ENCODE measurements at places on chromosomes 12 and 14.

DNA sequence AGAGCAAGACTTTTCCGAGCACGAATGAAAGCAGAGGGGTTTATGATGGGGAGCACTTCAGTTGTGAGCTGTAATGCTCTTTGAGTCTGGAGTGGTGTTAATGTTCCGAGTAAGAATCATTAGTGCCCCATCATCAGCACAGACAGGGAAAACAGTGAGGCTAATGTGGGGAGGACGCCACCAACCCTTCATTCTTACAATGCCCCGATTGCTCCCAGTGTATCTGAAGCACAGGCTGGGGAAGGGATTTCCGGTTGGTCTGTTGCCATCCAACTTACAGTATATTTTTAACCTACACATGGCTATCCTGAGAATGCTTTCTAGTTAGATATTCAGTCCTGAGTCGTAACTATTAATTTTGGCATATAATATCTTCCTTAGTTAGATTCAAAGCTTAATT lies 141.6 kb downstream of the APAF1 start:
- no peak for DNase-seq

GRCh38 chr12:80707830-80708258 lies 410 bp downstream of the MYF6 start:
- no peak for DNase-seq

GRCh38 chr14:32457213-32457920 lies 128.3 kb downstream of the AKAP6 start:
- peak; percentile 55 for DNase-seq

- no peak for DNase-seq
Observed at GRCh38 chr12:9856151-9856550, 13.0 kb downstream of the CLEC2B start.

- no peak for DNase-seq
Observed at GRCh38 chr14:68181519-68182326, 362.1 kb downstream of the RAD51B start.

DNA sequence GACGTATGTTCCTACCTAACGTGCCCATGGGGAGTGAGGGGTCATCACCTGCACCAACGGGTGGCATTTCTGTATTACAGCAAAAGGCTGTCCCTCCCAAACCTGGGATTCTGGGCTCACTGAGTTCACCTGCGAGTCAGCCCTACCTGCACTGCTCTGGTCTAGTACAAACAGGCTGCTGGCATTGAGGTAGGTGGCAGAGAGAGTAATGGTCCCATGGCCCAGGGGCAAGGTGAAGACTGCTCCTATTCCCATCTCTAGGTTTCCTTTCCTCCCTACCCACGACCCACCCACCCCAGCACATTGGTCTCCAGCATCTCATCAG lies 421 bp downstream of the SUOX start:
- DNase-seq, result no peak

DNA sequence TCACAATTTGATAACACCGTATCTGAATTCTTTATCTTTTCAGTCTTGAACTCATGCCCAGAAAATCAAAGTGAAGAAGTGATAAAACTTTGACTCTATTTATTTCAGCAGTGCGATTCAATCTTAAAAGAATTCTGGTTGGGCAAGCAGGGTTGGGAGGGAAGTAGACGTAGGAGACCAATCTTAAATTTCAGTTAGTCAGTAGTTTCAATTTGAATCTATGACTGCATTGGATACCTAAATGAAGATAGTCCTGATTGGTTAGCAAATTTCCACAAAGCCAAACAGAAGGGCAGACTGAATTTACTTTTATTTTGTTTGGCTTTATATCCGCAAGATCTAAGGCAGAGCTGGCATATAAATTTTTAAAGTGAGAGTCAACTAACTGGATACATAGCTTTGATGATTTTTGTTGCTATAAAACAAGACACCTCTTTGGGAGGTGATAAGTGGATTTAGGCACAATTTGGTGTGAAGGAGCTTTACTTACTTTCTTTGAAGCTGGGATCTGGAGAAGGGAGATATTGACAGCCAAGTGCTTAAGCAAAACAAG lies 2.6 kb downstream of the ACSS3 start:
- no peak for DNase-seq

DNA sequence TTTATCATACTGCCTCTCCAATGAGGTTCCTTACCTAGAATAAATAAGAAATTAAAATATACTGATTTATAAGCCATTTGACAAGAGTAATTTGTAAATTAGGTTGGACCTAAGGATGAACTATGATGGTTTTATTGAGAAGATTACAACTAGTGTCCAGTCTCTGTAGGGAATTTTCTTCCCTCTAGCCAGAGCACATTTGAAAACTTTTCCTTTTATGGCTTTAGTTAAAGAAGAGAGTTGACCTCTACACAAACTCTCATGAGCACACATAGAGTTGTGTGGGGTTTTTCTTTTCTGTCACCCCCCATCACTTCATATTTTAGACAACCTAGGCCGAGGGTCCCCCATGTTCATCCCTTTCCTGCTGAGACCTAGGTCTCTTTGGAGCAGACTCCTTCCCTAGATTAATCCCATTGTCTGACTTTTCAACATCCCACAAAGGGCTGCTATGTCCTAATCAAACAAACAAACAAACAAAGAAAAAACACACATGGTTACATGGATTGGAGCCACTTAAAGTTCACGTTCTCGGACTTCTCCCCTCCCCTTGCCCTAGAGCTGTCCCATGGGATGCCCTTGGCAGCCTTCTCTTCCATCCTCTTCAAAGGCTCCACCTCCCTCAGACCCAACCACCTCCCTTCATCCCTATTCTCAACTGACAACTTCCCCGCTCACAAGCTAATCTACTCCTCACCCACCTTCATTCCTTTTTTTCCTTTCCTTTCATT lies 40.7 kb downstream of the GPR135 start:
- DNase-seq, result peak; percentile 70

DNA sequence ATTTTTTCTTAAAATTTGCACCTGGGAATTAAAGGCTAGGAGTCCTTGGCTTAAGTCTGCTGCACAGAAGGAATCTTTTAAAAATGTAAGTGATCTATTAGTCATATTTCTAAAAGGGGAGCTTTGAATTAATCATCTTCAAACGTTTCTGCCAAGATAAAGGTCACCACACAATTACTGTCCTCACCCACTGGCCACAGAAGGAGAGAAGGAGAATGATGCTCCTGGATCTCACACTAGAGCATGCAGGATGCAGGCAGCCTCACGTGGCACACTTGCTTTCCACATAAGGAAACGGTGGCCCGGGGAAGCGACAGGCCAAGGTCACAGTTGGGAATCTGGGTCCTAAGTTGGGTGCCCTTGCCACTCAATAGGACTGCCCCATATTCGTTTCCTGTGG lies 16.9 kb downstream of the PLEKHG7 start:
- DNase-seq, result no peak

GRCh38 chr12:44286336-44286735 lies 450.5 kb downstream of the TMEM117 start:
- DNase-seq, result no peak

- DNase-seq, result no peak
Observed at GRCh38 chr12:102232036-102232435, 34.4 kb upstream of the PMCH start.

DNA sequence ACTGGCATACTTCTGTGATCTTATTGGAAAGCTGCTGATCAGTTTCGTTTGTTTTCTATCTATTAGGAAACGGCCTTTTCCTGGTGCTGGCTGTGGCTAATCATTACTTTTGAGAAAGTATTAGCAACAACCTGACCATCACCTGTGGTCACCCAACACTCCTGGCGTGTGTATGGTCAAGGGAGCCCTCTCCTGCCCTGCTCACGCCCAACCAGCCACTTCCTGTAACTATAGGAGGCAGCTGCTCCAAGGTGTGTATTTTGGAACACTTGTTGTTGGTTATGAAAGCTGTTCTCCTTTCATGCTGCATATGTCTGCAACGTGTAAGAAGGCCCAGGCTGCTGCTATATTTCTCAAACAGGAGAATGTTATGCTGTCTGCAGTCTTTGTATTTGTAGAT lies 1582.8 kb downstream of the AACS start:
- no peak for DNase-seq

DNA sequence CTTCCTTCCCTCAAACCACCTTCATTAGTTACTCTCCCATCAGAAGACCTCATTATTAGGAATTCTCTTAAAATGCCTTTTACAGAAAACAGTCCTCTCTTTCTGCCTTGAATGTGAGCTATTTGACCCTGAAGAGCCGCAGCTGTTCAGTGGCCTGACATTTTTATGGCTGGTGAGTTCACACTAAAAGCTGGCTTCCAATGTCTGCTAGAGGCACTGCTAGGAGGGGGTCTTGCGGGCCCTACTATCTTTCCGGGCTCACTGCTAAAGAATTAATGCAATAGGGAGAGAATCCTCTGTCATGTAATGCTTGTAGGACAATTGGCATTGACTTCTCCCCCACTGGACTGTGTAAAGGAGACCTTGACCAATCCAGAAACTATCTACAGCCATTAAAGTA lies 87.7 kb downstream of the GPR135 start:
- DNase-seq, result no peak

GRCh38 chr12:67377541-67377940 lies 108.4 kb downstream of the CAND1 start:
- DNase-seq, result no peak

DNA sequence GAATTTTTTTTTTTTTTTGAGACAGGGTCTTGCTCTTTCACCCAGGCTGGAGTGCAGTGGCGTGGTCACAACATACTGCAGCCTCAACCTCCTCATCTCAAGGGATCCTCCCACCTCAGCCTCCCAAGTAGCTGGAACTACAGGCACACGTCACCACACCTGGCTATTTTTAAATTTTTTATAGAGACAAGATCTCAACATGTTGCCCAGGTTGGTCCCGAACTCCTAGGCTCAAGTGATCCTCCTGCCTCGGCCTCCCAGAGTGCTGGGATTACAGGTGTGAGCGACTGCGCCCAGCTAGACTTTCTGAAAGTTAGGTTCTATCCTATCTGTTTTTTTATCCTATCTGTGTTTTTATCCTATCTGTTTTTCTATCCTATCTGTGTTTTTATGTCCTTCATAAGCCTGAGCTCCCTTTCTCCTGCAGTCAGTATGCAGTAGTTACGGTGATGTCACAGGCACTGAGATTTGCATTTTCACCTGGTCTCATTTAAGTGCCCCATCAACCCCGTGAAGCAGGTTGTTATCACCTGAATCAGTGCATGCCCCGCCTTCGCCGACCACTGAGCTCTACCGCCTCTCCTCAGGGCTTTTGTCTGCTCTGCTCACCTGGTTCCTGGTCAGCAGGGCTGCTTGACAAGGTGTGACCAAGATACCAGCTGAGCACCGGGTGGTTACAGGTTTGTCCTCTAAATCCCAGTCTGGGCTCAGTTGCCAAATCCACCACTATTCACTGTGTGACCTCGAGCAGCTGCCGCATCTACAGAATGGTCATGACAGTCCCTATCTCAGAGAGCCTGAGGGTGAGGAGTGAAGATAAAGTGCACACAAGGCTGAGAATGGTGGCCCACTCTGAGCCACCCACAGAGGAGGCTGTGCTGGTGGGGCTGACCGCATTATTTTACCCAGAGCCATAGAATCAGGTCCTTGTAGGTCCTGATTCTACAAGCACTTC lies 33.1 kb downstream of the SYNDIG1L start:
- no peak for DNase-seq

- no peak for DNase-seq
Observed at GRCh38 chr14:86714153-86714552, 1184.2 kb downstream of the FLRT2 start.

DNA sequence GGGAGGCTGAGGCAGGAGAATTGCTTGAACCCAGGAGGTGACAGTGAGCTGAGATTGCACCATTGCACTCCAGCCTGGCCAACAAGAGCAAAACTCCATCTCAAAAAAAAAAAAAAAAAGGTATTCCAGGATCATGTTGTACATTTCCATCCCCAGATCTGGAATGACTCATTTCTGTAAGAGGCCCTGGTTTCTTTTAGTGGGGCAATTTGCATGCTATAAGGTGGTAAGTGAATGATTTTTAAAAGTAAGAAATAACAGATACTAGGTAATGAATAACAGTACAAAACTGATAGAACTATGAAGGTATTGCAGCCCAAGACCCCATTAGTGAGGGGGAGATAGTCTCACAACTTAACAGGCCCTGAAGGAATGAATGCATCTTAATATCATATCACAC lies 17.7 kb upstream of the ADCK1 start:
- no peak for DNase-seq

GRCh38 chr12:121289962-121290361 lies 6.5 kb downstream of the CAMKK2 start:
- DNase-seq, result no peak

DNA sequence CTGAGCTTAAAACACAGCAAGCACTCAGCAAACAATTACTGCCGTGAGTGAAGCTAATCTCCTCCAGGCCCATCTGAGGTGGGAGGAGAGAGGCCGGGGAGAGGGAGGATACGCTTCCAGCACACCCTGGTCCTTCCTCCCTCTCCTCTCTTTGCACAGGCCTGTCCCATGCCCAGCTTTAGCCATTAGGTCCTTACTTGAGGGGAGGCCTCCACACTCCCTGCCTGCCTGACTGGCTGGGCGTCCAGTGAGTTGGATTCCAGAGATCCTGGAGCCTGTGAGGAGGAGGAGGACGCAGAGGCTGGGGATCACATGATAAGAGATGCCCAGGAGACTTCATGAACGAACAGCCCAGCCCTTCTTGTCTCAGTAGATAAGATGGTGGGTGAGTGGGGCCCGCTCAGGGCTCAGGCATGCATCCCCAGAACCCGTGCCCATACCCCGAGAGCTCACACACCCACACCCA lies 65.1 kb upstream of the NCOR2 start:
- DNase-seq, result no peak

Data from left ventricle myocardium inferior (tissue), 1 donor.